Ammon's horn (tissue), 1 donor: ENCODE measurements at places on chromosomes 6 and 20.

GRCh38 chr6:89050155-89050554 is 30.4 kb upstream of the PNRC1 start:
- DNase-seq = no peak

DNA sequence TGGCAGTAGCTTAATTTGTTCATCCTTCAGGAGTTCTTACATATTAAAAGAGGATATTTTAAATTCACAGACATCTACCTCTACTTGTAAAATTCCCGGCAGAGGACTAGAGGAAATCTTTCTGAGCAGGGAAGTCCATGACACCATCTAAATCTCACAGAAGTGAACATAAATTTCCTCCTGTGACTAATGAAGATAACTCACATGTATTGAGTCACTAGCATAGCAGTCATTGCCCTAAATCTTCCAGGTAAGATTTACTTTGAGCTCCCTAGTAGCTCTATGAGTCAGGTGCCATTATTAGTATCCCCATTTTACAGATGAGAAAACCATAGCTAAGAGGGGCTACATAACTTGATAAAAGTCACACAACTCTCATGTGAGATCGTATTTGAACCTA is 1058.6 kb upstream of the FLRT3 start:
- no peak for DNase-seq

- no peak for DNase-seq
These were observed 3.9 kb downstream of the CNKSR3 start for GRCh38 chr6:154506582-154506981.

GRCh38 chr6:73525546-73526330 is 4.9 kb upstream of the EEF1A1 start:
- DNase-seq = no peak

DNA sequence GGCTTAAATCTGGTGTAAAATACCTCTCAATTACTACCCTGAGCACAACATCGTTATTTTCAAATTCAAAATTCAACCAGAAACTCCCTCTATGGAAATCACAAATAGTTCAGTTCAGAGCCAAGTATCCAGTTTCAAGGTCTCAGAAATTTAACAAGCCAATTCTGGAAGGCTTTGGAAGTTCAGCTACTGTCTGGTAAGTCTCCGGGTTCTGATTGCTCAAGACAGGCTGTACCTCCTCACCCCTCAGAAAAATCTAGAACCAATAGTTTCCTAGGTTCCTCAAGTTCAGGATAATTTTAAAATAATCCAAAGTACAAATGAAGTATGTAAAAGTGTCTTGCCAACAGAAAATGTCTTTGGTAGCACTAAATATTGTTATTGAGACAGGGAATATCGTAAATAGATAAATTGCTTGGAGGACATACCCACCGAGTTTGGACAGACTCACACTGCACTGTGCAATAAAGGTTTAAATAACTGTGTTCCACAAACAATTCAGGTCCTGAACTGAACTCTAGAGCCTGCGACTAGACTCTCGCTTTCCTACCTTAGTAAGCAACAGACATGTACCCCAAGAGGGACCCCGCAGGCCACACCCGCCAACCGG is 729 bp downstream of the ATG5 start:
- DNase-seq = no peak

DNA sequence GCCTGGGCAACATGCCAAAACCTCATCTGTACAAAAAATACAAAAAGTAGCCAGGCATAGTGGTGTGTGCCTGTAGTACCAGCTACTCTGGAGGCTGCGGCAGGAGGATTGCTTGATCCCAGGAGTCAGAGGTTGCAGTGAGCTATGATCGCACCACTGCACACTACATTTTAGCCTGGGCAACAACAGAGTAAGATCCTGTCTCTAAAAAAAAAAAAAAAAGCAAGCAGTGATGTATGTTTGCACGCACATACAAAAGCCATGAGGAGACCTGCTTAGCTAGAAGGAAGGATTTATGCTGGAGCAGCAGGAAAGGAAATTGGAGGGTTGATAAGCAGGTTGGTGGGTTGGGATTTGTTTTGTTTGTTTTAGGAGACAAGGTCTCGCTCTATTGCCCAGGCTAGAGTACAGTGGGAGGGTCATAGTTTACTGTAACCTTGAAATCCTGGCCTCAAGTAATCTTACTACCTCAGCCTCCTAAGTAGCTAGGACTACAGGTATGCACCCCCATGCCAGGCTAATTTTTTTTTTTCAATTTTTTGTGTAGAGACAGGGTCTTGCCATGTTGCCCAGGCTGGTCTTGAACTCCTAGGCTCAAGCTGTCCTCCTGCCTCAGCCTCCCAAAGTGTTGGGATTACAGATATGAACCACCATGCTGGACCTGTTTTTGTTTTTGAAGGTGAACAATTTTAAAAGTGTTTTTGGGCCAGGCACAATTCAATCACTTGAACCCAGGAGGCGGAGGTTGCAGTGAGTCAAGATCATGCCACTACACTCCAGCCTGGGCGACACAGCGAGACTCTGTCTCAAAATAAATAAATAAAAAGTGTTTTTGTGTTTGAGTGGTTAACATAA is 4.0 kb downstream of the ZSWIM3 start:
- no peak for DNase-seq

GRCh38 chr6:63904650-63905248 is 269.1 kb downstream of the PHF3 start:
- DNase-seq = no peak

- DNase-seq = no peak
These were observed 28.9 kb downstream of the EYA2 start for GRCh38 chr20:46923550-46923949.

DNA sequence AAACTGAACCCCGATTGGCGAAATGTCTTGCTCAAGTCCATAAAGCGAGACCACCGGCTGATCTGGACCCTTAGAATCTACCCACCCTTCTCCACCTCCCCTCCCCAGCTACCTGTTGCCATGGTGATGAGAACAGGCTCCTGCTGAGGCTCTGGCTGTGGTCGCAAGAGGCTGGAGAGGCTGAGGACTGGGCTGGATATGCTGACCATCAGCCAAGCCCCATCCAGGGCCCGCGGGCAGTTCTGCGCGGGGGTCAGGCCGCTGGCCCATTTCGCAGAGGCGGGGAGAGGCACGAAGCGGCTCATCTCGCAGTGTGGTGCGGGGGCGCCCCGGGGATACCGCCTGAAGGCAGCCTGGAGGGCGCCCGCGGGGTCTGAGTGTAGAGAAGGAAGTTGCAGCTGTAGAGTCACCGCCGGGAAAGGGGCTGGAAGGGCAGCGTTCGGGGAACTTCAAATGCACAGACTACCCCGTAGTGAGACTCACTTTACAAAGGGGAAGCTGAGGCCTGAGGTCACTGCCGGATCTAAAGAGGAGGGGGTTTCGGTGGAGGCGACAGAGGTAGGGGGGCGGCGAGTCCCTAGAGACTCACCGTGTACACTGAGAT is 671 bp downstream of the TAPBP start:
- DNase-seq = peak; percentile 53

DNA sequence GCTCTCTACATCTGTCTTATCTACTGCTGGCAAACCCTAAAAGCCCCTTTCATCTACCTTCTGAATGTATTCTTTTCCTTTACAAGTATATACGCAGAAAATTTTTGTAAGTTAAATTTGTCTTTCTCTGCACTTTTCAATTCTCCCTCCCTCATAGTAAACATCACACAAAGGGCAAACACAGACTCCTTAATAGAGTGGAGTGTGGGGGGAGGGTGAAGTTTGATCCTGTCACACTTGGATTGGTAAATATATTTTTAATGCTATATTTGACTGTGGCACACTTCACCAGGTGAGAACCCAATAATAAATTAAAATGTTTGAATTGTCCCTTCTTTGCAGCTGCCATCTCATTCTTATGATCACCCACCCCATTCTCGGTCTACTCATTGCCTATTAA is 33.2 kb upstream of the PAQR8 start:
- no peak for DNase-seq

GRCh38 chr6:4844108-4844507 is 67.9 kb downstream of the CDYL start:
- DNase-seq = no peak

- DNase-seq = no peak
These were observed 385.7 kb downstream of the GRIK2 start for GRCh38 chr6:101779051-101779844.

DNA sequence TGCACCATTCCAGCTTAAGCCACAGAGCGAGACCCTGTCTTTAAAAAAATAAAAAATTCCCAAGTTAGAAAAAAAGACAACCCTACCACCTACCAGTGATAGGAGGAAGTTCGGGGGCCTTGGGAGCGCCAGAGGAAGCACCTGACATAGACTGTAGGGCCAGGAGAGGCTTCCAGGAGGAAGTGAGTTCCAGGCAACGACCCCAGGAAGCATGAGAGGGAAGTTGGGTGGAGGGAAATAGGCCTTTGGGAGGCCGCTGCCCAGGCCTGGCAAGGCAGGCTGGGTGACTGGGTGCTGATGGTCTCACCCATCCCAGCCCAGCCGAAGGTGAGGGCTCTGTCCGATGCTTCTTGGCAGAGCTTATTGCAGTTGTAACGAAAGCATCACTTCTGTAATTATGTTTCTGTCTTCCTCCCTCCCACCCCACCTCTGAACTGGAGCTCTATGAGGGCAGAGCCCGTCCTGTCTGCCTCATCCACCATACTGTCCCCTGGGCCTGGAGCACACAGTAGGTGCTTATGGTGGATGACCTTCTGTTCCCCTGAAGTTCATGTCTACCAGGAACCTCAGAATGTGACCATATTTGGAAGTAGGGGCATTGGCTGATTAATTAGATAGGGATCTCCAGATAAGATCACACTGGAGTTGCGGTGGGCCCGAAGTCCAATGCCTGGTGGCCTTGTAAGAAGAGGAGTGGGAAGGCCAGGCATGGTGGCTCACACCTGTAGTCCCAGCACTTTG is 54.1 kb downstream of the UBE2V1 start:
- no peak for DNase-seq

DNA sequence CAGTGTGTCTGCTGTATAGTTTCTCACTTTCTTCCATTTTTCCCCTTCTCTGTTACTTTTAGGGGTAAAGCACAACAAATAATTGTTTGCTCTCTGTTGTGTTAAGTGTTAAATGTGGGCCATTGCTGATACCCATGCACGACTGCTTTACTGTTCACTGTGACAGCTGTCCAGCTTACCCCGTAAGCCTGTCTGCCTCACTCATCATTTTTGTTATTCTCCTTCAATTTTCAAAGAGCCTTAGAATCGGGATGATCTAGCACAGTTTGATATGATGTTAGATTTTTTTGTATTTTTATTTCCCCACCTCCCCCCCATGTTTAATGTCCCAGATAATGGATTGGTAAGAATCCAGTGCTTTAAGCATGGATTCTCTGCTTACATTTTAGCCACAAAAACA is 41.2 kb upstream of the MLIP start:
- DNase-seq = peak; percentile 1

- DNase-seq = no peak
These were observed 407.0 kb upstream of the SOX4 start for GRCh38 chr6:21186479-21187055.

DNA sequence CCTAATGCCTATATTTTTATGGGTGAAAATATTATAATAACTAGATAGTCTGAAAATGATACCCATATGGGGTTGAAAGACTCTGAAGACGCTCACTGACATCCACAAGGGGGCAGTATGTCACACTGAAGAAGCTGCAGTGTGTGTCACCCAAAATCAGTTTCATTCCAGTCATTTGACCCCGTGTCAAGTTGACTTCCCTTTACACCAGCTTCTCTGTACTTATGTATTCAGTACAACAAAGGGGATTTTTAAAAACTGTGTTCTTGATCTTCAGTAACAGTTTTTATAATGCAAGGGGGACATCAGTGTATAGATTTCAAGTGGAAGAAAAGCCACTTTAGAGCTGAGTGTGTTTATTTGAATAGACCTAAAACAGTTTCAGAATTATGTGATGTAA is 19.3 kb downstream of the FAXC start:
- DNase-seq = peak; percentile 81

DNA sequence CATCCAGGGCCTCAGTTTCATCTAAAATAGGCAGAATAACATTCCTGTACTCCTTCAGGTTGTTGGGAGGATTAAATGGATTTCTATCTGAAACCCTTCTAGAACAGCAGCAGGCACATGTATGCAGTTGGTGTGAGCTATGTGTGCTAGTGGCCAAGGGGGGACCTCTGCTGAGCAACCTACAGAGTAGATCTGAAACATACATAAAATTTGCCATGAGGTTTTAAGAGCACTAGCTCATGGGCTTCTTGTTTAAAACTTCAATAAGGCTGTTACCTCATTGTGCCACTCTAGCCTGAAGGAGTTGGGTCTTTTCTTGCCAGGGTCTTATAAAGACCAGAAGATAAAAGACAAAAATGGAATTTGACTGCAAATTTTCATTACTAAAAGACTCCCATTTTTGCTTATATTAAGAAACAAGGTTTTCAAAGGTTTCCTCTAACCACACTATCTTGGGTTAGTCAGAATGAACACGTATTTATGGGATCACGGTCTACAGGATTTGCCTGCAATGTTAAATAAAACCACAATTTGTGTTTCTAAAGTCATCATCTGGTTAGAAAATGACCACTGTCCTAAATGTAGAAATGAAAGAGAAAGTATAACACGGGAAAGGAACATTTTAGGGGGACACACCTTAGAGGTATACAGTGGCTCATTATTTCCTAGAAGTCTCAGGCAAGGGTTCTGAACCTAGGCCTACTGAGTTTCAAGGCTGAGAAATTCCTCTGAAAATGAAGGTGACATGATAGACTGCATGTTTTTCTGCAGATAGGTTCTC is 144.9 kb upstream of the OLIG3 start:
- DNase-seq = no peak

GRCh38 chr6:159871906-159872305 is 18.9 kb upstream of the MAS1 start:
- peak; percentile 48 for DNase-seq

GRCh38 chr6:132742495-132742894 is 15.2 kb downstream of the VNN2 start:
- DNase-seq = no peak

DNA sequence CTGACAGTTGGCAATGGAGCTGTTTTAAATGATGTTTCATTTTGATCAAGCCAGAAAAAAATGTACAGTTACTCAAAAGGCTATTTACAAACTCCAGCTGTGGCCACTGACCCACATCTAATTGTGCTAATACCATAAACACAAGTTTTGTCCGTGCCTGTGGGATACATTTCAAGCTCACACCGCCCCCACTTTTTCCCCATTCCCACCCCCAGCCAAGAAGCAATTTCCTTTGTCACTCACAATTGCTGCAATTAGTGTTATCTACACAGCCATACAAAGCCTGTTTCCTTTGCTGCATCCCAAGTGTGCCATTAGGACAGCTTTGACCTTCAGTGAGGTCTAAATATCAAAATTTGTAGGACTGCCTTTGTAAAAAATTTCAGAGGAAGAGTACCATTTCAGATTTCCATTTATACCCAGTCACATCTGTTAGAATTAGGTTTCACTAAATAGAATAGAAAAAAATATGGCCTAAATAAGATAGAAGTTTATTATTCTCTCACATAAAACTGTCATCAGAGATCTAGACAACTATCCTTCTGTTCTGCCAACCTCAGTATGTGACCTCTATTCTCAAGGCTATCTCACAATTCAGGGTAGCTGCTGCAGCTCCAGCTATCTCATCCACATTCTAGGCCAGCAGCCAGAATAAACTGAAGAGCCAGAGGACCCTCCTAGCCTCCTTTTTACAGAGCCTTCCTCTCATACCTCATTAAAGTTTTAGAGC is 202.6 kb downstream of the NFATC2 start:
- no peak for DNase-seq
